Activated naive CD8-positive, alpha-beta T cell treated with anti-CD3 and anti-CD28 coated beads, Interleukin-2, amount 10 ng/mL, durations not matched to agents 7 days and 5 days (primary cell): ENCODE measurements at places on chromosomes 5 and 9. TPM values are rescaled to one million over a fixed set of nuclear protein-coding genes. Genes with fewer than 3 reads are reported as not detected.

HRH2 gene
- total RNA-seq: 29.0 TPM

GADD45G gene
- 8.9 TPM for total RNA-seq

GLRX gene
- total RNA-seq: 72.9 TPM

GRCh38 chr9:98445576-98445975 lies 190.1 kb upstream of the TBC1D2 start:
- DNase-seq: no peak

- DNase-seq: peak; percentile 33
These were observed 43.7 kb upstream of the TTC1 start for GRCh38 chr5:159965031-159965837.

THBS4 gene
- 0.57 TPM for total RNA-seq

SLC46A2 gene
- total RNA-seq: not detected

FOXD4L4 gene
- 0.55 TPM for total RNA-seq

- no peak for DNase-seq
These were observed 40.8 kb downstream of the ADAMTS2 start for GRCh38 chr5:179304466-179304865.

GRCh38 chr5:74289691-74290090 lies 350.8 kb downstream of the ENC1 start:
- no peak for DNase-seq

FOXD4 gene
- 0.22 TPM for total RNA-seq

- no peak for DNase-seq
These were observed 605.9 kb upstream of the FAM174A start for GRCh38 chr5:99929067-99929805.

RNF208 gene
- 5.0 TPM for total RNA-seq

DNA sequence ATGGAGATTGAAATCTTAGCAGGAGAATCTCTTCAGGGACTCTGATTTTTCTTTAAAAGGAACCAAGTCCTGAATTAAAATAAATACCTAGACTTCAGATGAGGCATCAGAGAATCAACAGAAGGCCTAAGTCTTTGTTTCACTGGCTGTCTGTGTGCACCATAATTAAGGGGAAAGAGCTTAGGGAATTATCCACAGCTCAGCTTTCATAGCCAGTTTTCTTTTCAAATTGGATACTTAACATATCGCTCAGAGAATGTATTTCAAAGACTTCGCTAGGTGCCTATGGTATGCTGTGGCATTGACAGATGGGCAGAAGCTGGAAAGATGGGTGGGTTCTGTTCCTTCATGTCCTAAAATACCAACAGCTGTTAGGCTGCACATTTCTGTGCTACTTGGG lies 325.8 kb downstream of the TMEM38B start:
- no peak for DNase-seq

GRCh38 chr5:10885026-10885425 lies 124.0 kb upstream of the DAP start:
- DNase-seq: no peak

TMEM171 gene
- total RNA-seq: 0.31 TPM

DNA sequence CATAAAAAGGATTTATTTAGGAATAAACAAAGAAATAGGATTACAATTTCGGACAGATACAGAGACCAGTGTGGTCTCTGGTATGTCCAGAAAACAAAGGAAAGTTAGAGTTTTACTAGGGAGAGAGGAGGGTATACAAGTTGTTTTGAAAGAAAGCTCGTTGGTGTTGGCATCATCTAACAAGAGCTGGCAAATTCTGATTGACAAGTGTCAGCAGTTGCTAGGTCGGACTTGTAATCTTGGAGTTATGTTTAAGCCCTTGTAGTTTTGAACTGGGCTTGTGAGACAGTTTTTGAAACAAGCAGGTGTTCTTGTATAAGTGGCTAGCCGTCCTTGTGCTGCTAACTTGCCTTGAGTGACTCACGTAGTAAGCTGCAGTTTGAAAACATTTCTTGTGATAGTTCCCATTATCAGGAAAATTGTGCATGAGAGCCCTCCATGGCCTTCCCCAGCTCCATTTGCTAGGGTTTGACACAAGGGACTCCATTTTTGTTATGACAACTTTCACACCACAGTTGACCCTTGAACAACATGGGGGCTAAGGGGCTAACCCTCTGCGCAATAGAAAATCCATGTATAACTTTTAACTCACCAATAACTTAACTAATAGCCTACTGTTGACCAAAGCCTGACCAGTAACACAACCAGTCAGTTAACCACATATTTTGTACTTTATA lies 48.1 kb downstream of the ZNF622 start:
- no peak for DNase-seq

DNA sequence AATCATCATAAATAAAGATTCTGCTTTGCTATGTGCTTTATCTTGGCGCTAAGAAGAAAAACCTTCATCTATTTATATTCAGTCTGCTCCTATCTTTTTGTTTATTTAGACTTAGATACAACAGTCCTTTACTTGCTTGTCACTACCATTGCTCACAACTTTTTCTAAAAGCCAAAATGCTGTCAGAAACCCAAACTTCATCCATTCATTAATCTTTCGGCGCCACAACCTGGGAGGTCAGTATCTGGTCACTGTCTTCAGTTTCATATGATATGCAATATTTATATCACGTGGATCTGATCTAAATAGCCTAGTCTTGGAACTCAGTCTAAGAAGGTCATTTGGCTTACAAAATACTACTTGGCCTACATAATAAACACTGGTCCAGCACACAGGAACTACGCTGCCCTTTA lies 159.3 kb upstream of the TARS1 start:
- DNase-seq: no peak

DNA sequence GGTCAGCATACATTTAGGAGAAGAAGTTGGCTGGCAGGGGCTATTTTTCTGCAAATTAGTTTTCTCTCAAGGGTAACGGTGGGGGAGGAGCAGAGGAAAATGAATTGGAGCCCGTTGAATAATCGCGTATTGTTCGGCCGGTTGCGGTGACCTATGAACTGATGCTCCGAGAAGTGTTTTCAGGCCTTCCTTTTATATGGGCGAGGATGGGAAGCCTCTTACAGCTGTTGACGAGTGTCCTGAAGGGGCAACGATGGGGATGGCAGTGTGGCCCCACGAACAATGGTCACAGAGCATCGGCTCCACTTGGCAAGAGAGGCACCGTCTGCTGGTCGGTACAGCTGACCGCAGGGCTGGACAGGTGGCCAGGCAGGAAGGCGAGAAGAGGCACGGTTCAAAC lies 400.7 kb downstream of the ZSWIM6 start:
- no peak for DNase-seq

GRCh38 chr5:72042097-72042496 lies 65.2 kb upstream of the MAP1B start:
- DNase-seq: no peak

FGF10 gene
- total RNA-seq: not detected

ORM1 gene
- total RNA-seq: not detected

RGS14 gene
- 113 TPM for total RNA-seq

- DNase-seq: peak; percentile 92
These were observed at the start of gene DNM1 for GRCh38 chr9:128203024-128203706. Gene DNM1 (plus strand): TSS chr9:128203379. CDS start chr9:128203471, 92 bp downstream.

DNA sequence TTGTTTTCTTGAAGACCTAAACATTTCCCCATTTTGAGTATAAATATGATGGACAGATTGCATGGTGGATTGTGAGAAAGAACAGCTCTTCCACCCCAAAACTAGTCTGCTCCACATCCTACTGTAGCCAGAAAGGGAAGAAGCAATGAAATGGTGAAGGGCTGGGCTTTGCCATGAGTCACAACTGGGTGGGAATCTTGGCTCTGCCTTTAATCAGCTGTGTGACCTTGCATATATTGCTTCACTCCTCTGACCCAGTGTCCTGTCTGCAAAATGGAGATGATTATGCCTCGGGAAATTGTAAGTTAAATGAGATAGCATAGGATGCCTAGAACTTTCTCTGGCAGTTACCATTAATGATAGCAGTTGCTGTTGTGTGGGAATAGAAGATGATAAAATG lies 101.9 kb downstream of the PDE8B start:
- DNase-seq: no peak

GRCh38 chr5:127441799-127442484 lies 75.5 kb upstream of the PRRC1 start:
- DNase-seq: no peak

GFPT2 gene
- total RNA-seq: 10.1 TPM

GRCh38 chr5:69404659-69405330 lies 10.1 kb upstream of the MARVELD2 start:
- no peak for DNase-seq

DNA sequence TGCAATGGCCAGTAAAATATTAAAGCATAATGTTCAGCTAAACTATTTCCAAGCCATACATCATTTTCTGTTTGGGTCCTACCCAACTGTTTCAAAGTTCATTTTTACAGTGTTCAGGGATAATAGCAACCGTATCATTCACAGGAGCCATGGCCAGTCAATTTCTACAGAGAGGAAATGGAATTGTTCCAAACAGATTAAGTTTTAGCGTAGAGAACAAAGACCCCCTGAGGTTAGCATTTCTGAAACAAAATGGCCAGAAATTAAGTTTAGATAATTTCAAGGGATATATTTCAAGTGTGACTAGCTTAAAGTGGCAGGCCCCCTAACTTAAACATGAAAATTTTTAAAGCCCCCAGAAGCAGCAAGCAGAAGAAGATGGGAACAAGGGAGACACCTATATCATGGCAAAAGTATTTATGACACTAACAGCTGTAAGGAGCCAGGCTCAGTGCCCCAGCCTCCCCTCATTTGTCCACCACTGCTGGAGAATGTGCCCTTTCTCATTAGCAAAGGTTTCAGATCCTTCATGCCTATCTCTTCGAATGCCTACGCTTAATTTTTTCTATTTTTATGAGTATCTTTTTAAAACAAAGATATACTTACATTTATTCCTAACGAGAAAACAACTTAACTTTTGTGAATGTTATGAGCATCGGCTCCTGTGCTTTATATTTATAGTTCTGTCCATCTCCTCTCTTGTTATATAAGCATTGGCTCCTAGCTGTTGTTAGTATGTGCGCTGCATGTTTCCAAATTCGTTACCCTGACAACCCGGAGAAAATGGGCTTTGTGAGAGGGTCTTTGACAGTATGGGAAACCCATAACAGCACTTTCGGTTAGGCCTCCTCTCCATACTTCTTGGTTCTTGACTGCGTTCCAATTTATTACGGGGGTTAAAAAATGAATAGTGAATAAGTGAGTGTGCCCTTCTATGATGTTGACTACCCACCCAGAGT lies 116.3 kb downstream of the MED27 start:
- DNase-seq: no peak

APBA1 gene
- 0.11 TPM for total RNA-seq

PDE8B gene
- 0.23 TPM for total RNA-seq

DNA sequence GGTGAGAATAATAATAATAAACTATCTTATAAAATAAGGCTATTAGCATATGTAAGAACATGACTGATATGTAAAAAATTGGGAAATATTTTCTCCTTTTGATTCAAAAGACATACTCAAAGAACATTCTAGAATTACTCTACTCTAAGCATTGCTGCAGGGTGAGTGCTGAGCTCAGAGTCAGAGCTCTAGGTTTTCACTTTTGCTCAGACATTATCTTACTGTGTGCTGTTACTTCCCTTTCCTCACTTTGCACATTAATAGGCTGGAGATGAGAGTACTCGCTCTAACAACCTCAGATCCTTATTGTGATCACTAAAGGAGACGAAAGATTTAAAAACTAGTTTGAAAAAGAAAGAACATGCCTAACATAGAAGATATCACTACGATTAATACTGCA lies 99.4 kb upstream of the C9orf72 start:
- DNase-seq: no peak

- no peak for DNase-seq
These were observed 220.3 kb downstream of the COX7C start for GRCh38 chr5:86838083-86838482.

UBAC1 gene
- total RNA-seq: 31.0 TPM

- no peak for DNase-seq
These were observed 375.7 kb upstream of the TUSC1 start for GRCh38 chr9:26053954-26054353.

- no peak for DNase-seq
These were observed 5.4 kb upstream of the GBGT1 start for GRCh38 chr9:133169102-133169501.

DNA sequence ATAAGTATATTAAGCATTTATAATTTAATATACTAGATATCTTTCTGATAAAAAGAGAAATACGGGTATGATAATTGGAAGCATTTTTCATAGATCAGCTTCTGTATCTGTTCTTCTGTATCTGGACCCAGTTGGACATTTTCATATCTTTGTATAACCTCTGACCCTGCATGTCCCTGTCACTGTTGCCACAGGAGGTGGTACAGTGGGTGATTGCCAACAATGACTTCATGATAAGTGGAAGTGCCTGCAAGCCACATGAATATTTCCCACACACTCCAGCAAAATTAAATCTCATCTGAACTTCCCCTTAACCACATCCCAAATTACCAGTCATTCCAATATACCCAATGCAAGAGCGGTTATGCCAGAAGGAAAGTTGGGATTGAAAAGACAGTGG lies 376.4 kb downstream of the ARRDC3 start:
- DNase-seq: no peak

IL13 gene
- 0.37 TPM for total RNA-seq

DNA sequence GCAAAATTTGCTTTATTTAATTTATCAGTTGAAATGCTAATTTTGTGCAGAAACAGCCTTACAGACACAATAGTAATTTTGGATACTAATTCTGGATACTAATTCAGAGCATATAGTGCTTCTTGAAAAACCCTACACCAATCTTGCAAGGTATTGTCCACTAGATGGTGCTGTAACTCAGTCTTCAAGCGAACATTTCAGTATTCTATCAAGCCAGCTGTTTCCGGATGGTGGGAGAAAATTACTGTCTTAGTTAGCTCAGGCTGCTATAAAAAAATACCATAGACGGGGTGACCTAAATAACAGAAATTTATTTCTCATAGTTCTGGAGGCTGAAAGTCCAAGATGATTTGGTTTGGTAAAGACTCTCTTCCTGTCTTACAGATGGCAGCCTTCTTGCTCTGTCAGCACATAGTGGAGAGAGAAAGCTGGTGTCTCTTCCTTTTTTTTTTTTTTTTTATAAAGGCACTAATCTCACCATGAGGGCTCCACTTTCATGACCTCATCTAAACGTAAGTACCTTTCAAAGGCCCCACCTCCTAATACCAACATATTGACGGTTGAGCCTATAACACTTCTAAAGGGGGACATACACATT lies 1306.5 kb upstream of the CDH9 start:
- DNase-seq: no peak

DNA sequence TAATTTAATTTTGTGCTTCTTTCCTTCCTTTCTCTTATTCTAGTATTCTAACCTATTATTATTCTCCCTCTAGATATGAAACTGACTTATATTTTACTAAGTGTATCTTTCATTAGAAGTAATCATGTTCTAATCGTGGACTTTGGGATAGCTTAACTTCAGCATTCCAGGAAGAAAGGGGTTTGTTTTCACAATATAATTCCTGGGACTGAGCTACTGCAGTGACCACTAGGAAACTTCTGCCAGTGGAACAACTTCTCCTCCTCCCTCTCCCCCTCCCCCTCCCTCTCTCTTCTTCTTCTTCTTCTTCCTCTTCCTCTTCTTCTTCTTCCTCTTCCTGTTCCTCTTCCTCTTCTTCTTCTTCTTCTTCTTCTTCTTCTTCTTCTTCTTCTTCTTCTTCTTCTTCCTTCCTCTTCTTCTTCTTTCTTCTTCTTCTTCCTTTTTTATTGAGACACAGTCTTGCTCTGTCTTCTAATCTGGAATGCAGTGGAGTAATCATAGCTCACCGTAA lies 127.9 kb downstream of the NNT start:
- no peak for DNase-seq

GRCh38 chr5:100777680-100778300 lies 125.3 kb downstream of the ST8SIA4 start:
- DNase-seq: no peak

DDX4 gene
- total RNA-seq: 0.28 TPM

- DNase-seq: no peak
These were observed 274.4 kb downstream of the CSNK1G3 start for GRCh38 chr5:123786411-123786810.

FASTKD3 gene
- total RNA-seq: 11.9 TPM

FGF1 gene
- not detected for total RNA-seq
